ENCODE measurements at places on chromosomes 4 and X.

- DNase-seq: no peak
These were observed 21.1 kb downstream of the AIFM1 start for GRCh38 chrX:130144509-130144908.

DNA sequence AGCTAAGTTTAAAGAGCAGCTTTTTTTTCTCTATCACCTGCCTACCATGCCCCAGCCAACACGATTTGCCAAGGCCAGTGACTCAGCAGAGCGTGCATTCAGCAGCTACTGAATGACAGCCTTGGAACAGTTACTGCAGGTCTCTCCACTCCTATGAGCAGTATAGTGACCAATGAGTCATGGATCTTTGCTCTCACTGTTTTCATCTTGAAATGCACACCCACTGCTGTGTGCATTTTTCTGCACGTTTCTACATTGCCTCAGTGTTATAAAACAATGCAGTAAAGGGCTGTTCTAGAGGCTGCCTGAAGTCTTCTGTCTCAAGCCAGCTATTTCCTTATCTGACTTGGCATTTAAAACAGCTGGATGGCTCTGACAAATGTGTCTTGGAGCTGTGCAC is 66.0 kb upstream of the C4orf54 start:
- DNase-seq: no peak

DNA sequence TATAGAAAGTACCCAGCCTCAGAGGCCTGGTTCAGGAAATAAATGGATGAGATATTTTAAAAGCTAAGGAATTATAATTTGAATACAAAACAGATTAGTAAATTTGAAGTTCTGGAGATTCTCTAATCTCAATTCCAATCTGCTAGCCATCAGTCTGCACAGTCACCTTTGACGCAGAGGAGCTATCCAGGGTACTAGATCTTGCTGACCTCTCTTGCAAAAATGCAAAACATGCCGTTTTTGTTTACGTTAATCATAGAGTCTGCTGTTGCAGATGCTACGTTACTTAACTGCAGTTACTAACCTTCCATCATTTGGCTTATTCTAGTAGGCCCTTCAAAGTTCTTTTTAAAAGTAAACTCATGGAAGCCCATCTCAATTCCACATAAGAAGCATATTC is 10.4 kb downstream of the CCSER1 start:
- no peak for DNase-seq

- no peak for DNase-seq
These were observed 38.1 kb upstream of the STIM2 start for GRCh38 chr4:26822546-26822945.

Measured in substantia nigra (tissue), 51 donors.